AG09309 (cell line): ENCODE measurements at places on chromosomes 1 and 21.

- DNase-seq, result no peak
Measured at GRCh38 chr1:152107031-152107983, 7.9 kb downstream of the TCHH start.

- no peak for DNase-seq
Measured at GRCh38 chr21:42120903-42121535, 49.9 kb downstream of the UMODL1 start.

DNA sequence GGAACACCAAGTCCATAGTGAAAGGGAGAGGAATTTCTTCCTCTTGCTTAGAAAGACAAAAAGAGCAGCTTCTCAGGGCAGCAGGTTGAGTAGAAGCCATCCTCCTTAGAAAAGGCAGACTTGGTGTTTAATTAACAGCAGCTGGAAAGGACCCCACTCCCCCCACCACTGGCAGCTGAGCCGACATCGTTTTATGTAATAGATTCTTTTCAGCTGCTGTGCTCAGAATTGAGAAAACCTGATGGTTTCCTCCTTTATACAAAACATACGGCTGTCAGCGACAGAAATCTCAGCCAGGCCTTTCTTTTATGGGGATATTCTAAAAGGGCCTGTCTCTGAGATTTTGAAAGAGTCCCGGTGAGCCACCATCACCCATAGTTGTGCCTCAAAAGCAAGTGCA is 49.9 kb downstream of the MAN1C1 start:
- DNase-seq, result no peak

GRCh38 chr1:104648269-104648691 is 898.6 kb downstream of the AMY1C start:
- no peak for DNase-seq

- DNase-seq, result no peak
Measured at GRCh38 chr1:26529655-26530409, at the start of gene RPS6KA1. RPS6KA1 (plus strand) TSS chr1:26529761; CDS start chr1:26529921, 160 bp downstream.

DNA sequence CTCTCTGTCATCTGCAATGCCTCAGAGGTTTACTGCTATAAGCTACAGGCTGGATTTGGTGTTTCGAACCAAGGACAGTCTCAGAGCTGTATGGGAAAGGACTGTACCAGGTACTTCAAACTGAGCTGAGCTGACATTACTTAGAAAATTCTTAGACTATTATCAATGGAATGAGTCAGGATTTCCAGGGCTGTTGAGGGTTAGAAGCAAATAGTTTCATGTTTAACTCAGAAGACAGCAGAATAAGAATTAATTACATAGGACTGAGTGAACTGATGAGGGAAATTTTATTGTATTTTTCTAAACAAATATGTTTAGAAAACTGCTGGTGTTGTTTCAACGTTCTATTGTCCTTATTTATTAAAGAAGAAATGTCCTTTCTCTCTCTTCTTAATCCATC is 74.3 kb upstream of the CAPZB start:
- peak; percentile 65 for DNase-seq

GRCh38 chr1:37588939-37589338 is 6.8 kb downstream of the GNL2 start:
- DNase-seq, result no peak

DNA sequence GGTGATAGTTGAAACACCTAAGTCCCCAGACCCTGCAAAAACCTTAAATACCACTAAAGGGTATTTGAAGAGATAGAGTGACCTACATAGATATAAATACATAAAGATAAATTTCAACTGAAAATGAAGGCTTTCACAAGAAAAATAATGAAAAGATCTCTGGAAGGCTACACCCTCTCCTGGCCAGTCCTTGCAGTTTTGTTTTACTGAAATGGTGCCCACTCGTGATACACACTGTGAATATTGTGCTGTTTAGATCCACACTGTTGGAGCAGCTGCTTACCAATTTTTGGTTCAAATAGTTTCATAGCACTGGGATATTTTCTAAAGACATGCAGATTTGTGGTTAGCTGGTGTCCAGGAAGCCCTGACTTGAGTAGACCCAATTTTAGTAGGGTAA is 31.5 kb upstream of the RNF187 start:
- DNase-seq, result no peak

- DNase-seq, result peak; percentile 96
Measured at GRCh38 chr1:185646202-185646683, 87.9 kb upstream of the HMCN1 start.

DNA sequence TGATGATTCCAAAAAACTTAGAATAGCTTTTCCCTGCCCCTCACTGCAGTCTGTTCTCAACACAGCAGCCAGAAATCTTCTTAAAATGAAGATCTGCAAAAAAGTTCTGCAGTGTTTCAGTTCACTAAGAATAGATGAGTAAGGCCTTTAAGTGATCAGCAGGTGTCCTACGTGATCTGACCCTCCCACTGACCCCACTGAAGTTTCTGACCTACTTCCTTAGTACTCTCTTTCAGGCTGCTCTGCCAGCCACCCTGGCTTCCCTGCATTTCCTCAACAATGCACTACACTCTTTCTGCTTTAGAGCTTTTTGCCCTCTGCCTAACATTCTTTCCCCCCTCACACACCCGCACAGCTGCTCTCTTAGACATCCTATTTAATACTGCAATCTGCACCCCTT is 182.5 kb downstream of the AKT3 start:
- no peak for DNase-seq

- peak; percentile 82 for DNase-seq
Measured at GRCh38 chr1:226602186-226603021, 53.8 kb downstream of the STUM start.

- DNase-seq, result no peak
Measured at GRCh38 chr1:10283318-10283984, 73.1 kb downstream of the KIF1B start.

GRCh38 chr21:38567335-38567969 is 69.2 kb upstream of the ERG start:
- peak; percentile 25 for DNase-seq

- no peak for DNase-seq
Measured at GRCh38 chr1:31657020-31657804, 12.5 kb upstream of the PEF1 start.

- no peak for DNase-seq
Measured at GRCh38 chr1:185560760-185561159, 173.4 kb upstream of the HMCN1 start.

GRCh38 chr1:17060306-17060749 is 6.5 kb upstream of the SDHB start:
- DNase-seq, result no peak

DNA sequence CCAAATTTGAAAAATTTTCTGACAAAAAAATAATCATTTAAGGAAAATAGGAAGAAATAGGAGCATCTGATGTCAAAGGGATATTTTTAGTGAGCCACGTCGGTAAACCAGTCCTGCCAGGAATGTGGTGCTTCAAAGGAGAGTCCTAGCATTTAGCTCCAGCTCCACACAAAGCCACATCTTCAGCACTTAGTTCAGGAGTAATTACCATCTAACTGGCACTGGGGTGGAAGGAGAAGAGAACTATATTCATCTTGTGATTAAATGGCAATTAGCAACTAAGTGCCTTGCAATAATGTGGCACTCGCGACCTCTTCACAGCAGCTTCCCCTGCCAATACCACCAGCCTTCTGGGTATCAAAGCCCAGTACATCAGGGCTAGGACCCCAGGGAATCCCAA is 409.1 kb downstream of the SETD4 start:
- no peak for DNase-seq

- DNase-seq, result no peak
Measured at GRCh38 chr21:29233611-29234540, 64.8 kb upstream of the BACH1 start.

- DNase-seq, result no peak
Measured at GRCh38 chr1:41344708-41345159, 16.5 kb upstream of the FOXO6 start.

DNA sequence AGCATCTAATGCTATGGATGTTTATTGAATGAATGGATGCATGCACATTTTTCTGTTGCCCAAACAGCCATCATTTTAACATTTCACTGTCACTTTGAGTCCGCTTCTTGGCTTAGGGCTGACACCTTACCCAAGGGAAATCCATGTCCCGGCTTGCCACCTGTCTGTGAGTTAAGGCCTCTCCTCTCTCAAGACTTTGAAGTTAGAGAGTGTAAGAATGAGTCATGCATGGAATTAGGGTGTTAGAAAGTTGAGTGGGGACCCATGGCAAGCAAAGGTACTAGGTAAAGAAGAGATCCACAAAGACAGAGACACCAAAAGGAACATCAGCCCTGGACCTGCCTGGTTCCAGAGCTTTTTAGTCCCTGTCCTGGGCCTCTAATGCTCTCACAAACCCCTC is 35.1 kb downstream of the ATP1A1 start:
- no peak for DNase-seq

DNA sequence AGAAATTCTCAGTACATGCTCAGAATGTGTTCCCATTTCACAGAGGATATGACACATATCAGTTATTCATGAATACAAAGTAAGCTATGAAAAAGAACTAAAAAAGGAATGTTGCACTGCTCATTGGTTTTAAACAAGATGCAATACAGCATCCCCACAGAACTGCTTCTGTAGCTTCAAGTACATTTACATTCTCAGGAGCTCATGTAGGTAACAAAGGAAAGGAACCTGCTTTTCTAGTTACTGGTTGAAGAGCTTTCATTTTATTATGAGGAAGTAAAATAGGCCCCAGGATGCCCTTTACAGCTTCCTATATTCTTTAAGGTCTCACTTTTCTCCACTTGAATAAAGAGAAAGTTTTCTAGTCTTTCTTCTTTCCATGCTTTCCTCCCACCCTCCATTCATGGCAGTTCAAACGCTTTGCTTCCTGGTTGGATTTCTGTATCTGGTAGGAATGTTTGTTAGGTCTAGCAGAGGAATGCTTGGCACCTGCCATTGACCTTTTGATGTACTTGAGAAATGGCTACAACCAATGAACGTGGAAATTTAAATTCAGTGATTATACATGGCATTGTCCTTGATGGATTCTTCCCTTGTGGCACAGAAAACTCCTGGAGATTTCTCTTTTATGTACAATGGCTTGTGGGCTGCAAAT is 27.1 kb upstream of the KCNK2 start:
- no peak for DNase-seq

GRCh38 chr1:236532850-236533249 is 9.1 kb downstream of the LGALS8 start:
- DNase-seq, result no peak

DNA sequence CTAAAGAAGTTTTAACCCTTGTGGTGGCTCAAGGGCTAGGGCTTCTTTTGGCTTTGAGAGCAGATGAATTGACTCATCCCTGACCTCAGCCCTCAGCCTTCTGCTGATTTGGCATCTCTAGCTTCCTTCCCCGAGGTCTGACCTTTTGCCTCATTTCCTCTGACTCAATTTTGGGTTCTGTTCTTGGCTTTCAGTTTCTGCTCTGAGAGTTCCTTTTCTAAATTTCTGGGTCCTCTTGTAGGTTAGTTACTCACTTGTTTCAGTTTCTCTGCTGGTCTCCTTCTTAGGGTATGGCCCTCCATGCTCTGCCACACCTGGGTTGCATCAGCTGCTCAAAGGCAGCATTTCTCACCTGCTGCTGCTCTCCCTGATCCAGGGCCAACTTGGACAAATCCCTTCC is 19.4 kb downstream of the PDE4B start:
- DNase-seq, result no peak

DNA sequence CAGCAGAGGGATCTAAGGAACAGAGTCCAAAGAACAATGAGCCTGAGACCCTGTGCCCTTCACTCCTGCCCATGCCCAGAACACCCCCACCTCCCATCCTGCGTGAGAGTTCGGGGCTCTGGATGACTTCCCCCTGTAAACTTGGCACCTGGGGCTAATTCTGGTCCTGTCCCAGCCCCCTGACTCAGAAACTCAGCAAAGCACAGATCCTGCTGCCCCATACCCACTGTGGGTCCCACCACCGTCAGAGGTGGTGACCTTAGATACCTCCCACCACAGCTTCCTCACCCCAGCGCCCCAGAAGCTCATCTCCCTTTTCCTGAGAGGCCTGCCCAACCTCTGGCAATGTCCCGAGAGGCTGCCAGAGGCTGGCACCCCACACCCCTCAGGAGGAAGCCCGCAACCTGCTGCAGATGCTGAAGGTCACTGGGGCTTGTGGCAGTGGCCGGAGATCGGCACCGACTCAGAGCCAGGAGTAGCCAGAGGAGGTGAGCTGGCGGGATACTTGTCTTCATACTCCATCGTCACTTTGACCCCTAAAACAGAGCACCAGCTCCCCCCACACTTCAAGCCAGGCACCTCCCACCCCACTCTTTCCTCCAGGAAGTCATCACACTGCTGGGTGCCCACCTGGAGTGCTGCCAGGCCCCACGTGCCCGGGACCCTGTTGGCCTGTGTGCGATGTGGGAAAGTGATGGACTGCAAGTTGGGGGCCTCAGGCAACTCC is 111.6 kb upstream of the IFFO2 start:
- no peak for DNase-seq

DNA sequence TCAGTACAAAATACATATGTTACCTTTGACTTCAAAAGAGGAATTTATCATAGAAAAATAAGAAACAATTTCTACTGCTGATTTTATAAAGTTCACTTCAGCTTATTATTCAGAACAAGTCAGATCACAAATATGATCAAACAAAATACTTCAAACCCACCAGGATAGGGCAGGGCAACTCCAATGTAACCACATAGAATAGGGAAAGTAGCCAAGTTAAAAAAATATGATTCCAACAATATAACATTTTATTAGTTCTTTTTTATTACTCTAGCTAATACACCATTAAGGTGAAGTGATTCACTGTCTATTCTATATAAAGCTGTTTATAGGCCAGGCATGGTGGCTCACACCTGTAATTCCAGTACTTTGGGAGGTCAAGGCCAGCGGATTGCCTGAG is 54.6 kb upstream of the ZNHIT6 start:
- DNase-seq, result no peak

GRCh38 chr21:32102426-32102825 is 176.4 kb downstream of the MIS18A start:
- DNase-seq, result no peak

DNA sequence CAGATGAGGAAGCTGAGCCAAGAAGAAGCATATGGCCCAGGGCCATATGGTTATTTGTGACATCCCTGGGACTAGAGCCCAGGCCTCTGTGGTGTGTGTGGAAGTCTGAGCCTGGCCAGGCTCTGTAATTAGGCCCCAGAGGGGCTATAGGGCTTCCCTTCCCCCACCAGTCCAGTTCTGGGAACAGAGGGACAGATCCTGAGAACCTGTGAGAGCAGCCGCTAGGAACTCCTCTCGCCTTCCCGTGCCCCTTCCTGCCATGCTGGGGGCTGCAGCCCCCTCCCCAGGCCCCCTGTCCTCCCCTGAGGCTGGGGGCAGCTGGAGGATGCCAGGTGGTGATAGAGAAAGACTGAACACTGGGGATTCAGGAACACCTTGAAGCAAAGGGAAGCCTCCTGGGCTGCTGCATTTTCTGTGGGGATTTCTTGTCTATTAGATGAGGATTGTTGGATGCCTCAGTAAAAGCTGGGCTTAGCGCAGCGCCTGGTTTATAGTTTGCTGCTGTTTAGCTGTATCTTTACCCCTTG is 33.3 kb downstream of the COQ8A start:
- DNase-seq, result no peak
